ENCODE measurements at places on chromosomes 16 and 17.

DNA sequence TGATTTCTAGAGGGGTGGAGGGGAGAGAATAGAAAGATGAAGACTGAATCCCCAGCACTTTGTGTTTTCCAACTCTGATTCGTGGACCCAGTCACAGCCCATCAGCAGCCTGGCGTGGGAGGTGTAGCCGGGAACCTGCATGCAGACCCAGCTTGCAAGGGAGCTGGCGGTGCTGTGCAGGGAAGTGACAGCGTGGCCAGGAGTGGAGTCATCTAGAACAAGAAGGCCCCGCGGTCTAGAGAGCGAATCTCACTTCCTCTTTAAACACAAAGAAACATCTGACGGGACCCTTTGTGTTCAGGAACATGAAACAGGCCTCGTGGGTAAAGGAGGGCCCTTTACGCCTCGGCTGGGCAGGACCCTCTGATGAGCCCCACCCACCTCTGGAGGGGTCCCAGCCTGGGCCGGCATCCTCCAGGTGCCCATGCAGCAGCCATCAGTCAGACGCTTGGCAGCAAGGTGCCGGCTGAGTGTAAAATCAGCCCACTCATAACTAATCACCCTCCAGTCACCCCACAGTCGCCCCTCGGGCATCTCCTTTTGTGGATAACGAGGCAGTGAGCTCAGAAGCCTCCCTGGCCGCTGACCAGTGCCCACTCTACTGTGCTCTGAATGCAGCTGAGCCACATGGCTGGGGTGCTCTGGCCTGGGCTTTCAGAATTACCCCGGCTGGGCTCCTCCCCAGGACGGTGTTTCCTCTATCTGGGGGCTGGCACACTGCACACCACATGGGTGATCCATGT is 4.4 kb downstream of the SNAI3 start:
- no peak for DNase-seq

DNA sequence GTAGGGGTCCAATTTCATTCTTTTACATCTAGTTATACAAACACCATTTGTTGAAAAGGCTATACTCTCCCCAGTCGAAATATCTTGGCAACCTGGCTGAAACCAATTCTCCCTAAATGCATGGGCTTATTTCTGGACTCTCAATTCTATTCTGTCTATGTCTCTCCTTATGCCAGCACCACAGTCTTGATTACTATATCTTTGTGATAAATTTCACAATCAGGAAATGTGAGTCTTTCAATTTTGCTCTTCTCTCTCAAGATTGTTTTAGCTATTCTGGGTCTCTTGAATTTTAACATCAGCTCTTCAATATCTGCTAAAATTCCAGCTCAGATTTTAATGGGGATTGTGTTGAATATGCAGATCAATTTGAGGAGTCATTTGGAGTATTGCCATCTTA is 5.9 kb upstream of the TRIM25 start:
- no peak for DNase-seq

DNA sequence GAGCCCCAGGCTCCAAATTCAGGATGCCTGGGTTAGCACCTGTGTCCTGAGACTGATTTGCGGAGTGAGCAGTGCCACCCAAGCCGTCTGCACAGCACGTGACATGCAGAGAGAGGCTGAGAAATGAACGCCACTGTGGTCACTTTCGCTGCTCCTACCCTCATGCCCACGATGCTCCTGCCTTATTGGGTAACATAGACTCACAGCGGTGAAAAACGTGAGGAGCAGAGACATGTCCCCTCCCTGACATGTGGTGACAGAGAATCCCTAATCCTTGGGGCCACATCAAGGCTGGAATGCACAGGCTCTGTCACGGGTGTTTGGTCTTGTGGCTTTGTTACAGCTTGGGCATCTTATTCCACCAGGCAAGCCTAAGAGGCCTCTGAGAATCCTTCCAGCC is 52.1 kb upstream of the CACNG5 start:
- no peak for DNase-seq

DNA sequence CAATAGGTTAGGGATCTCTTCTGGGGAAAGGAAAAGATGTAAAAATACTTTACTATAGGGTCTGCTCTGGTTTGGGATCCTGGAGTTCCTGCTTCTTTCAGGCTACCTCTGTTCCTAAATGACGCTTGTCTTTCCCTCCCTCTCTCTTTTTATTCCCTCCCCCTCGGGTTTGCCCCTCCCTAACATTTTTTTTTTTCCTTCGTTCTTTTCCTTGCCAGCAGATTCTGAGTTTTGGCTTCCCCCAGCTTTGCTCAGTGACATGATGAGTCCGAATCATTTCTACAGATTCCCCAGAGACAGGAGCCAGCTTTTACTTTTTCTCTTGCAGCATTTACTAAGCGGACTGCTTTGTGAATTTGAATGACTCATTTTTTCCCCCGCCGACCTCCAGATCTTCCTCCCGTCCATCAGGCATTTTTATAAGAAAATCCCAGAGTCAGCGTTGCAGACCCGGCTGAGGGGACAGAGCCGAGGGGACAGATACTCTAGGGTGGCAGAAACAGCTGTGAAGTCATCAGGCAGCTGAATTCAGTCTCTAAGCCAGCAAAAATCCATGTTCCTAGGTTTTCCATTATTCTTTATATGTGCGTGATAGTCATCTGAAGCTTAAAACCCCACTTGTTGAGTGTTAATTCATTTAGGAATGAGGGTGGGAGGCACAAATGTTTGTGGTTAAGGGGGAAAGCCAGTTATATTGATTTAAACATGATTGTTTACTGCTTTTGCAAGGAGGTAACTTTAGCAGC is at the start of gene TMEM100:
Gene TMEM100 (minus strand): TSS at position 123 of the 746 bp plus-strand sequence. CDS start 1,794 bp downstream, outside the sequence.
- no peak for DNase-seq

Measured in thymus (tissue), 14 donors.